ENCODE measurements at places on chromosomes 16 and 17.

DNA sequence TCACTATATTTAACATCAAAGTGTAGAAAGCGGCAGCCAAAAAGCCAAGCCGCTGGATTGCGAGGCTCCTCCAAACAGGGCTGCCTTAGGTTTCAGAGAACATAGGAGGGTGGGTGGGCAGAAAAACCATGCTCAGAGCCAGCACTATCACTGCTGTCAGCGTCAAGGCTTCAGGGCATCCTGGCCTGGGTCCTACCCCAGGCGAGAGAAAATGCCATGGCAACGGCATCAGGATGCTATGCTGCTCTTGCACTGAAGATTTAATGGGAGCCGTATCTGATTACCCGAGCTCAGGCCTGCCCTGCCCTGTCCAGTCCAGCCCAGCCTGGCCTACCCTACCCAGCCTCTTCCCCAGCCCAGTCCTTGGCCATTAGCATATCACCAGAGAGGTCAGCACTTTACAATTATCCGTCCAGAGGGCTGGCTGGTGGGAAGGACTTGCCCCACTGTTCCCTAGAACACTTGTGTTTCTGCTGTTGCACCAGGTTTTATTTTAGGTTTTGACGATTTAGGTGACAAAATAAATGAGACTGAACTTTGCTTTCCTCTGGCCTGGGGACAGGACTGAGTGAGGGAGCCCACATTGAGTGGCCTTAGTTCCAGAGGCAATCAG is 61.1 kb downstream of the TOM1L2 start:
- DNase-seq, result peak; percentile 48

DNA sequence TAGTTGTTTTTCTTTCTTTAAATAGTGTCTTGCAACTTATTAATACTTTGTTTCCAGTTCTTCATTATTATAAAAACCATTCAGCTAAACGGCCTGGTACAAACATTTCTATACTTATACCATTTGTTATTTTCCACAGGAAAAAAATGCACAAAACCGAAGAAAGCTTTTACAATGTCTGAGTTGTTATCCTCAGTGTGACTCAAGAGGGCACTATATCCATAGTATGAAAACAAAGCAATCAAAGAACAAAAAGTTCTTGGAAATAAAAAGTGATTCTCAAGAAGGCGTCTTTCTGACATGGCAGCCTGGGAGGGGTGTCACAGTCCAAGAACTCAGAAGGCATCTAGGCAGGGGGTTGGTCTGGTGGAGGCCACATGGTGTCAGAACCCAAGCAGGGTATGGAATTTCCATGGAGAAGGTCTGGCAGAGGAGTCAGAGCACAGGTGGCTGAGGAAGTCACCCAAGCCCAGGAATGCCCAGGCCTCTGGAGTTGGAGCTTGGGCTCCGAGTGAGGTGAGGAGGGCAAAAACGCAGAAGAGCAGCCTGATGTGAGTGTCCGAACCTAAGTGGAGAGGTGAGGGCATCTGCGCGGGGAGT is 70.9 kb upstream of the ATP2A3 start:
- no peak for DNase-seq

DNA sequence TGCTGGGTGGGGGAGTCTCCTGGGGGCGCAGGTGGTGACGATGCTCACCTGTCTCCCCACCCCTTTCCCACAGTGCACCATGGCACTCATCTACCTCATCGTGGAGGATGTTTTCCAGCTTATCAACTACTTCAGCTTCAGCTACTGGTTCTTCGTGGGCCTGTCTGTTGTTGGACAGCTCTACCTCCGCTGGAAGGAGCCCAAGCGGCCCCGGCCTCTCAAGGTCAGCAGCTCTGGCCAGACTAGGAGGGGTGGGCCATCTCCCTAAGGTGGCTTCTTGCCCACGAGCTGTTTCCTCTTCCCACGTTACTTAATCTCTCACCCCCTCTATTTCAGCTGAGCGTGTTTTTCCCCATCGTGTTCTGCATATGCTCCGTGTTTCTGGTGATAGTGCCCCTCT is 14.5 kb downstream of the SLC7A6OS start:
- DNase-seq, result no peak

DNA sequence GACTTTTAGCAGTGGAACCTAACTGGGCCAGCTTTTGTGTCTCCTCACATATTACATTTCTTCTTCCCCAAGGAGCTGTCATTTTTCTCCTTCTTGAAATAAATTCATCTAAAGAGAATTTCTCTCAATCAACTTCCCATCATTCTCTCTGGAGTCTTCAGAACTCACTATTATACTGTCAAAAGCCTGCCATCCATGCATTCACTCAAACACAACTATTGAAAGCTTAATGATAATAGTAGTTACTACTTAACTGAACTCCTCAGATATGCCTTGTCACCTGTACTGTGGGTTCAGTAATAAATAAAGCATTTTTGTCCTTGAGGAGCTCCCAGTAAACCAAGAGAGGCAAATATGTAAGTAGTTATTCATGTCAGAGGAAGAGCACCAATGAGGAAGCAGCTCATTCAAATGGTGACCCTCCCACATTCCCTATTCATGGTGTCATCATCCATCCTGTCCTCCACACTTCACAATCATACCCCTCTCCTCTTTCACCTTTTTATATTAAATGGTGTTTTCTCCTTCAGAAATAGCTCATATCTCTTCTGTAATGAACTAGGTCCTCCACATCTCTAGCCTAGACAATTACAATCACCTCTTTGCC is 162.6 kb downstream of the CA10 start:
- no peak for DNase-seq

- DNase-seq, result no peak
Observed at GRCh38 chr16:65278874-65279273, 157.0 kb upstream of the CDH11 start.

- no peak for DNase-seq
Observed at GRCh38 chr17:55462711-55463110, 41.1 kb upstream of the MMD start.

DNA sequence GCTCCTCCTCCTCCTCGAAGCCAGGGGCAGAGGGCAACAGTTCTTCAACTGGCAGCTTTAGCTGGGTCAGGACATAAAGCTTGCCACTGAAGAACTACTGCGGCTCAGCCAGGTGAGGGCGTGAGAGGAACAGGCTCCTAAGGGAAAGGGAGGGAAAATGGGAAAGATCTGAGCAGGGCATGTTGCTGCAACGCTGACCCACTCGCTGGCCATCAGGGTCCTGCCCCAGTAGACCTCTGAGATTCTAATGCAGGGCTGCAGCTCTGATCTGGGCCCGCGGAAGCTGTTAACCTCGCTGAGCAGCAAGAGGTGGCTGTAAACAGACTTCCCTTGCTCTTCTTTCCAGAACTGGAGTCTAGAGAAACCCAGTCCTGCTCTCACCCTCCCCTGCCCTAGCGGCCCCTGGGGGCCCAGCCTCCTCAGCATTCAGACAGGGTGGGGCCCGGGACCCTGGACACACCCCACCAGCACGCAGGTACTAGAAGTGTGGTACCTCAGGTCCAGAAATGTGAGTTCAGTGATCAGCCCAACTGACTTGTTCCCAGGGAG is 3.8 kb upstream of the TLCD2 start:
- DNase-seq, result no peak

DNA sequence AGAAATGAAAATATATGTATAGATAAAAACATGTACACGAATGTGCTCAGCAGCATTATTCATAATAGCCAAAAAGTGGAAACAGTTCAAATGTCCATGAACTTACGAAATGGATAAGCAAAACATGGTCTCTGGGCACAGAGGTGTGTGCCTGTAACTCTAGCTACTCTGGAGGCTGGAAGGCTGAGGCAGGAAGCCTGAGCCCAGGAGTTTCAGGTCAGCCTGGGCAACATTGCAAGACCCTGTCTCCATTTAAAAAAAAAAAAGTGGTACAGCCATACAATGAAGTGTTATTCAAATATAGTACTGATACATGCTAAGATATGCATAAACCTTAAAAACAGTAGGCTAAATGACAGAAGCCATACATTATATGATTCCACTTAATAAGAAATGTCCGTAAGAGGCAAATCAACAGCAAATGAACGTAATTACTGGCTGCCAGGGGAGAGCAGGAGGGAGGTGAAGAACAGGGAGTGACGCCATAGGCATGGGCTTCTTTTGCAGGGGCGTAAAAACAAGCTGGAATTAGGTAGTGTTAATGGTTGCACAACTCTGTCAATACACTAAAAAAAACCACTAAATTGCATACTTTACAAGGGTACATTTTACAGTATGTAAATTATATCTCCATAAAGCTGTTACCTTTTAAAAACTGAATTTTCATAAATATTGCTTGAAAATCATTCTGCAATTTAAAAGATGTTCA is 87.2 kb upstream of the PLEKHM1 start:
- DNase-seq, result no peak

- DNase-seq, result no peak
Observed at GRCh38 chr17:2406271-2406902, 5.5 kb upstream of the MNT start.

DNA sequence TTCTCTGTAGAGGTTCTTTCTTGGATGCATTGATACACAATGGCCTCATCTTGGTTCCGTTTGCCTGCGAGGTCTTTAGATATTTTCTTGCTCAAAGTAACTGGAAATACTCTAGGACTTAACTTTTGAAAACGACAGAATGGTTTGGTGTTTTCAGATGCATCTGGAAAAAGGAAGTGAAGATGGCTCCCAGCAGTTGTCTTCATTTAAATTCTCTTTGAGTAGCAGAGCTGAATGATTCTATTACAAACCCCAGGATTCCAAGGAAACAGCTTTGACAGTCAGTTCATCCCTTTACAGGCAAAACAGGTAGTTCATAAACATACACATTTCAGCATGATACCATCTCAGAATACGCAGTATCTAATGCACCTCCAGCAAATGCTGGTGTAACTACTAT is 54.8 kb downstream of the PSMD12 start:
- DNase-seq, result no peak

DNA sequence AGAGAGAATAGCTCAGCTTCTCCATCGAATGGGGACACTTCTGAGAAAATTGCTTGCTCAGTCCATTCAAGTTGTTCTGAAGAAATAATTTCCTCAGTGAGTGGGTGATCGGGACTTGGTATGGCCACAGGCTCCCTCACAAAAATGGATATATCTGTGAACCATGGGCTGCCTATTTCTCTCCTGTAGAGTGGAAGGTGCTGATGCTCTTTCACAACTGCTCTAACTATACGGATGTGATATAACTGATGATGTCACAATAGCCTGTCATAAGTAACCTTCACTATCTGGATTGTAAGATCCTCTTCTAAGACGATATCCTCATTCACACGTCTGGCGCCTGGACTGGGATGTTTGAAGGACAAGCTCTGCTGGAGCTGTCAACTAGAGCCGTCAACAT is 4.7 kb upstream of the CCL18 start:
- DNase-seq, result no peak

GRCh38 chr17:75976175-75976848 is 2.7 kb downstream of the ACOX1 start:
- DNase-seq, result no peak

DNA sequence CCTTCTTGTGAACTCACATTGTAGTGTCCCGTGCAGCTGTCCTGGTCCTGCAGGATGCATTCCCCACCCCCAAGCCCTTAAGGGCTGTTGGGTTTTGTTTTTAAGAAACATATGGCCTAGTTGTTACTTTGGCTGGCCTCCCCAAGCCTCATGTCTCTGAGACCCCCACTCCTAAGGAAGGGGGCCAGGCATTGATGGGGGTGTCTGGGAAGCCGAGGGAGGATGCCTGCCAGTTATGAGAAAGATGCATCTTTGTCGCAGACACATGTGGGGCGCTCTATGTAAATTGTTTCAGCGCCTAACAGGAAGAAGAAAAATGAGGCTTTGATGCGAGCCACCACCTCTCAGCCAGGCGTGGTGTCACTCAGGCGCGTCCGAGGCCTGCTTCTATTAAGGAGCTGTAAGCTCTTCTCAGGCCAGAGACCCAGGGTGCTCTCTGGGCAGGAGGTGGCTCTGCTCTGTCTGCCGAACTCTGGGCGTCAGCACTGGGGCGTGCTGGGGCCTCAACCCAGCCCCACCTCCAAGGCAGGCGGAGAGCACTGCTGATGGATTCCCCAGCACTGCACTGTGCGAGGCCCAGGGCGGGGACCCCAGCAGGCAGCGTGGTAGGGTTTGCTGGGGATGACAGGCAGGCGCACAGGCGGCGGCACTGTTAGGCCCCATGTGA is 70.6 kb downstream of the SREBF1 start:
- DNase-seq, result no peak

GRCh38 chr17:62627904-62628633 is 599 bp downstream of the MRC2 start:
- no peak for DNase-seq

DNA sequence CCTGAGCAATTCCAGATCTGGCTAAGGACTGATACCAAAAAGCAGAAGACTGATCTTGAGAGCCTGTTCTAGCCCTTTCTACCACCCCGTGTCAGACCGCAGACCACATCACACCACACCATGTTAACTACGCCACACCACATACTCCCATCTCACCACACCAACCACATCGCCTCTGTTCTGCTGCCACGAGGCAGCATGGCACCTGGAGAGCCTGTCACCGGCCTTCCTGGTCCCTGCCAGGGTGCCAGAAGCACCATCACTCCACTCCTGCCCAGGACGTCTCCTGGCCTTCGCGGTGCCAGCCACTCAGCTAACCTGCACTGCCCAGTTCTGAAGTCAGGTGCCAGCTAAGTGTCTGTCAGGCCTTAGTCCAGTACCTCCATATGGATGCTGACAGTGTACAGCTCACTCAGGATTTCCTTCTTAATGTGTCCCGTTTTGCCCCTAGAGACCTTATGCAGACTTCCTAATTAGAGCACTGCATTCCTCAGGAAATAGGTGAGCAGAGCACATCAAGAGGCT is 37.2 kb upstream of the BCAR1 start:
- no peak for DNase-seq

DNA sequence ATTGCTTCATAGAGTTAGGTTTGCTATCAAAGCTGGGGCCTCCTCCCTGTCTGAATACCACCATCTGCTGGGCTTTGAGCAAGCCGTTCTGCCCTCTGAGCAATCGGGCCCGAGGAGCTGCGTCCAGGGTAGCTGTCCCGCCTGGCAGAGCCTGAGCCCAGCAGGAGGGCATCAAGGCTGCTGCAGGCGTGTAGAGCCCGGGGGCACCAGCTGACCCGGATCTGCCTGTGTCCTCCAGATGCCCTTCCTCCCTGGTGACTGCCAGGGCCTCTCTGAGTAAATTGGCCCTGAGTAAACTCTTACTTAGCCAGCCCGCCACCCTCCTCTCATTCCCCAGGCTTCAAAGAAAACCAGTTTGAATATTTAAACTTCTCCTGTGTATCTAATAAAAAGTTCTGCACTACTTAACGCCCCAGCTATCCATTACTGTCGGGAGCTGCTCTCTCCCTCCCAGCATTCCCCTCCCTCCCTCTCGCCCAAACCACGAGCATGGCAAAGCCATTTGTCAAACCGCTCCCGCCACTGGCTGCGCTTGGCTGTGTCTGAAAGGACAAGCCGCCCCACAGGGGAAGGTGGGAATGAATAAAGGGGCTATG is 16.4 kb downstream of the CDK5RAP3 start:
- no peak for DNase-seq

- no peak for DNase-seq
Observed at GRCh38 chr16:51880776-51881175, 666.2 kb downstream of the TOX3 start.

GRCh38 chr17:30969989-30970830 is 629 bp upstream of the RNF135 start:
- DNase-seq, result no peak

All from anterior cingulate cortex (tissue), 58 donors.